ENCODE measurements at places on chromosomes 2 and 18. TPM values are rescaled to one million over a fixed set of nuclear protein-coding genes. Genes with fewer than 3 reads are reported as not detected.

- no peak for DNase-seq
These were observed 1.3 kb upstream of the GPC1 start for GRCh38 chr2:240433973-240434727.

- no peak for DNase-seq
These were observed 25.0 kb downstream of the CEP68 start for GRCh38 chr2:65081232-65081685.

GRCh38 chr2:177332026-177332991 is 60.3 kb upstream of the AGPS start:
- no peak for DNase-seq

Gene SLC14A1
- polyA plus RNA-seq: 3.8 TPM

Gene RAPGEF4
- not detected for polyA plus RNA-seq

DNA sequence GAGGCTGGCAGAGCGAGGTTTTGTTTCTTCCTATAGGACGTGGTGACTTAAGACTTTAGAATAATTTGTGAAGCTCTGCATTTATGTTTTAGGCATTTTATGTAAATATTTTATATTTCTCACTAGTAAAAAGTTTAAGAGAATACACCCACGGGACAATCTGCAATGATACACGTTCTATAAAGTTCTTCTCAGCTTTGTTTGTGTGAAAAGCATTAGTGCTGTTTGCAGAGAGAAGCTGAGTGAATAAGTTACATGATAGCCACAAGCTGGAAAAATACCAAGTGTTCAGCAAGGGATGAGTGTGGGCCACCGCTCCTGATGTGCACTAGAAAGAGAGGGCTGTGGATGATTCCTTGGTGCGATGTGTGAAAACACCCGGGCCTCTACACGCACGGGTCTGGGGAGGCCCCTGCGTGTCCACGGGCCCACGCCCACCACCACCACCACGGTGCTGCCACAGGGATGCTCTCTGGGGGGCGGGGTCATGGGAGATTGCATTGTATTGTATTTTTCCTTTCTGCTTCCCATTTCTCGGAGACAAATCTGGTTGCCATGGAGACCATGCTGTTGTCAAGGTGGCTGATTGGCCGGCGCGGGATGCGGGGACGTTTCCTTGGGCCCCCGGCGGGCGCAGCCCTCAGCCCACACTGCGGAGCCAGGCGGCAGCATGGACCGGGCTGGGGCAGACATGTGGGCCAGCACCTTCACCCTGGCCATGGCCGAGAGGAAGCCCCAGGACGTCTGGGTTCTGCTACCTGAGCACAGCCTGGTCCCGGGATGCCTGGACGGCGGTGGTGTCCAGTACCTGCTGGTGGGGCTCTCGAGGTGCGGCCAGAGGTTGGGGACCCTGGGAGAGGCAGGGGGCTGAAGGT is at the start of gene RTP5:
TSS of gene RTP5 (plus strand) at position 643 of the 875 bp plus-strand sequence. CDS start at position 671, 28 bp downstream.
- DNase-seq: no peak

Gene SLC30A3
- not detected for polyA plus RNA-seq

DNA sequence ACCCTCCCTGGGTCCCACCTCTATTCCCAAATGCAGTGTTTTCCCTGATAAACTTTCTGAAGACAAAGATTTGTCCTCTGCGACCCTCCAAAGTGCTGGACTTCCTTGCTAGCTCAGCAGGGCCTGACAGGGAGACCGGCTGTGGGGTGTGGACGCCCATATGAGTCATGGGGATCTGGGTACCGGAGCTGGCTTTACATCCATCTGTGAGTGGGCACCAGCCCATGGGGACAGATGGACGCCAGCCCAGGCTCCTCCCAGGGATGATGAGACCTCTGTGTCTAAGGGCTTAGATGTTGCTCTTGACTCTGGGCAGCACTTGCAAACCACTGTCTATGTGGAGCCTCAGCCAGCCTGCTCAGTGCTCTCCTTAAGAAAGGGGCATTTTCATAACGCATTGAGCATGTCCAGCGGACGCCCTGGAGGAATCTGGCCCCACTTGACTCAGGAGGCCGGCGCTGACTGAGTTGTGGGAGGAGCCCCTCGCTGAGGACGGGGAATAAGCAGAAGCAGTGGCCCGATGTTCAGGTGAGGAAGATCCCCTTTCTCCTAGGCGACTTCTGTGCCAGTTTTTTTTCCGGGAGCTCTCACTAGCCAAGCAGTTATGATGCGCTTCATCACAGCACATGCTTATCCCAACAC is 229.4 kb upstream of the MYT1L start:
- DNase-seq: no peak

DNA sequence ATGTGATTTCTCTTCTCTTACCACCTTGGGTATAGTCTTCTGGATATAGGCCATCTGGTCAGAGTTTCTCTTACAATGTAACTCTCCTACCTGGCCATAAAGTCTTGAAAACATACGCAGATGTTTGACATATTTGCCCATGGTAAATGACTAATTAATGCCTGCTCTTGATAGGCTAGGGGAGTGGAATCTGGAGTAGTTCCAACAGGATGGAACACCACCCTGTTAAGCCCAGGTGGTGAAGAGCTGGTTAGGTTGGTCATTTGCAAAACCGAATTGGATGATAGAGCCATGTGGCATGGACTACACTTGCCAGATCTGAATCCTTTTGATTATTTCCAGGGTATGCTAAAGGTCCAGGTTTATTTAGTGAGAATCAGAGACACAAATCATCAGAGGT is 36.5 kb downstream of the HADHB start:
- no peak for DNase-seq

Measured in CD8-positive, alpha-beta memory T cell (primary cell).